K562 (cell line): ENCODE measurements at places on chromosomes 6 and 20.

DNA sequence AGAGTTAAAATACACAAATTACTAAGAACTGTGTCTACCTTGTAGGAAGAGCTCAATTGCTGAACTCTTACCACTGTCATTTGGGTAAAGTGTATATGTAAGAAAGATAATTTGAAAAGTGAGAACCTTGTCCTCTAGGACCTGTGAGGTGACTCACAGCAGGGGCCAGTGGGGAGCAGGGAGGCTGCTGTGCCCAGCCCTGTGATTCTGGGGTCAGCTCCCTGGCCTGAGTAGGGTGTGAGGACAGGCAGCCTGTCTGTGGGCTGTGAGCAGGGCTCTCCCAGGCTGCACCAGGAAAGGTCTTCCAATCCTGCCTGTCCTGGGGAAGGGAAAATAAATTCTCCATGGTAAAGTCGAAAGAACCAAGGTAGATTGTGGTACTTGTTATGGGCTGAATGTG is 27.3 kb upstream of the SIRPG start:
- no peak for DNase-seq

- DNase-seq, result no peak
Observed at GRCh38 chr6:45966340-45966739, 49.3 kb downstream of the CLIC5 start.

DNA sequence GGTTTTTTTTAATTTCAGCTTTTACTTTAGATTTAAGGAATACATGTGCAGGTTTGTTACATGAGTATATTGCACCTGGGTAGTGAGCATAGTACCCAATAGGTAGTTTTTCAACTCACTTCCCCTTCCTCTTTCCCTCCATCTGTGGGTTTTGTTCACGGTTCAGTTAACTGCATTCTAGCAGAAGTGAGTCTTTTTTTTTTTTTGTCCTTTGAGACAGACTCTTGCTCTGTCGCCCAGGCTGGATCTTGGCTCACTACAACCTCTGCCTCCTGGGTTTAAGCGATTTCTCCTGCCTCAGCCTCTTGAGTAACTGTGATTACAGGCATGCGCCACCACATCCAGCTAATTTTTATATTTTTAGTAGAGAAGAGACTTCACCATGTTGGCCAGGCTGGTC is 8.7 kb downstream of the UBR2 start:
- no peak for DNase-seq

- no peak for DNase-seq
Observed at GRCh38 chr20:50992336-50992732, 30.6 kb downstream of the KCNG1 start.

DNA sequence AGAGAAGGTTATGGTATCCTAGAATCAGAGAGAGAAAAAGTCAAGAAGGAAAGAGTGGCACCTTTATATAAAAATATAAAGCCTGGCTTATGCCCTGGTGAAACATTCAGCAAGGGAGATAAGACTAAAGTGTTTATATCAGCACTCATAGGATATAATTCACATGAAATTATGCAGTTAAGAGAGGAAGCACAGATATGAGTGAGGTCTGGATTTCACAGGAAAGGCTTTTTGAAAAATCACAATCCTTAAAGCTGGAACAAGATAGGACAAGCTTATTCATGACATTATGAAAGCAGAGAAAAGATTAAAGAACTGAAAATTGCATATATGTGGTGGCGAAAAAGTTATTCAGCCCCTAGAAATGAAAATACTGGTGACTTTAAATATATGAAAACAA is 181.2 kb upstream of the FLRT3 start:
- no peak for DNase-seq
